ENCODE measurements at places on chromosomes 12 and 14. TPM values are rescaled to one million over a fixed set of nuclear protein-coding genes. Genes with fewer than 3 reads are reported as not detected.

Gene OTUB2
- total RNA-seq, result 2.1 TPM

Gene INHBC
- total RNA-seq, result not detected

Gene EML5
- 1.4 TPM for total RNA-seq

Gene KRT71
- total RNA-seq, result not detected

Gene C3AR1
- 9.5 TPM for total RNA-seq

Gene IFNG-AS1
- not detected for total RNA-seq

Gene IKZF4
- total RNA-seq, result 1.2 TPM

Gene HOXC4
- 3.1 TPM for total RNA-seq

Gene BHLHE41
- 0.48 TPM for total RNA-seq

Gene SLC41A2
- total RNA-seq, result 0.61 TPM

Gene GYS2
- 2.7 TPM for total RNA-seq

Gene CARMIL3
- total RNA-seq, result 0.57 TPM

Gene ANKRD33
- total RNA-seq, result 0.70 TPM

Gene TTC7B
- total RNA-seq, result 18.1 TPM

Gene VWF
- 92.5 TPM for total RNA-seq

Gene CLEC4C
- total RNA-seq, result not detected

Gene PPP1R36
- 1.3 TPM for total RNA-seq

Gene KRT73
- not detected for total RNA-seq

Gene EIF2S3B
- 0.50 TPM for total RNA-seq

Gene NFATC4
- 2.7 TPM for total RNA-seq
